Suprapubic skin (tissue), 4 donors: ENCODE measurements at places on chromosomes 3 and 15. TPM values are rescaled to one million over a fixed set of nuclear protein-coding genes. Genes with fewer than 3 reads are reported as not detected.

Gene PROK2
- total RNA-seq: not detected

Gene FBXW12
- total RNA-seq: not detected

Gene GREM1
- total RNA-seq: 3.6 TPM

Gene C3orf49
- not detected for total RNA-seq

Gene CCR3
- total RNA-seq: 1.5 TPM

Gene KBTBD13
- not detected for total RNA-seq

- DNase-seq: no peak
- no peaks in the 10 kb centered on the region for H3K36me3 ChIP-seq
- no peak overlapping the region for H3K27ac ChIP-seq
- H3K4me1 ChIP-seq: peaks cover 7% of the 10 kb centered on the region
Observed at GRCh38 chr3:34216711-34217335, 418.4 kb downstream of the PDCD6IP start.

GRCh38 chr3:100957261-100957986 lies 35.8 kb downstream of the ABI3BP start:
- no peaks in the 10 kb centered on the region for H3K36me3 ChIP-seq
- no peaks in the 10 kb centered on the region for H3K27me3 ChIP-seq
- peaks cover 9% of the 10 kb centered on the region for H3K4me1 ChIP-seq
- peak overlapping the region; percentile 71 for H3K27ac ChIP-seq
- no peak for DNase-seq

DNA sequence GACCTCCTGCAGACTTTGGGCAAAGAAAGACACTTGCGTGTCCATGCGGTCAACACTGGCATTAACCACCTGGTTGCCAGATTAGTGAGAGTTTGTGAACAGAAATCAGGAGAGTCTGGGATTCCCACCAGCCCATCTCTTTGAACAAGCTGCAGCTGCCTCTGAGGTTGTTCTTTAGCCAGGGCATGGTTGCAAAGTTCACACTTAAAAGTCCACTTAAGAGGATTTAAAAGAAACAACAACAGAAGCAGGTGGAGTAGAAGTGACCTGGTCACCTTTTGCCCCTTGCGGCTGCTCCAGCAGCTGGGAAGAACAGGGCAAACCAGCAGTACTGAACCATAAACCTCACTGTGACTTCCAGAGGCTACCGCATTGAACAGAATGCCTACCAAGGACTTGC lies 97.3 kb downstream of the FOXB1 start:
- H3K36me3 ChIP-seq: no peaks in the 10 kb centered on the region
- H3K27ac ChIP-seq: no peak overlapping the region
- H3K4me3 ChIP-seq: no peak overlapping the region
- H3K27me3 ChIP-seq: peaks cover 31% of the 10 kb centered on the region
- DNase-seq: no peak

GRCh38 chr3:186854954-186855353 lies 12.4 kb downstream of the ADIPOQ start:
- H3K4me1 ChIP-seq: no peaks in the 10 kb centered on the region
- no peak overlapping the region for H3K27ac ChIP-seq
- H3K4me3 ChIP-seq: no peak overlapping the region
- H3K36me3 ChIP-seq: no peaks in the 10 kb centered on the region
- no peak for DNase-seq
- H3K27me3 ChIP-seq: no peaks in the 10 kb centered on the region

- H3K36me3 ChIP-seq: no peaks in the 10 kb centered on the region
- H3K4me3 ChIP-seq: no peak overlapping the region
- no peak for DNase-seq
- no peaks in the 10 kb centered on the region for H3K27me3 ChIP-seq
Observed at GRCh38 chr3:4355401-4356219, 52.4 kb downstream of the SETMAR start.

GRCh38 chr3:153026026-153026425 lies 136.0 kb upstream of the RAP2B start:
- H3K4me1 ChIP-seq: peaks cover 2% of the 10 kb centered on the region
- no peak overlapping the region for H3K27ac ChIP-seq
- H3K27me3 ChIP-seq: no peaks in the 10 kb centered on the region
- no peak overlapping the region for H3K4me3 ChIP-seq
- no peaks in the 10 kb centered on the region for H3K36me3 ChIP-seq
- DNase-seq: no peak

DNA sequence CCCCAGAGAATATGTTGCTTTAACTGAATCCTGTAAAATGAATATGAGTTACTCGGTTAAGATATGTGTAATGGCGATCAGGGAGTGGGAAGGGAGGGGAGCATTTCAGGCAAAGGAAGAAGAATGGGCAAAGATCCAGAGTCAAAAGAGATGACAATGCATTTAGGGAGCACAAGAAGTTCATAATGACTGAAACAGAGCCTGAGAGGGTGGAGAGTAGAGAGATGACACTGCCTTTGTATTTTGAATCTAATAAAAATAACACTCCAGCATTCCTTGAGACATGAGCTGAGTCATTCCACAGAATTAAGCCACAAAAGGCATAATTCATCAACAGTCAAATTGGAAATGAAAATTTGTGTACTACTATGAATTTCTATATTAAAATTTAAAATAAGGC lies 105.3 kb upstream of the PEX5L start:
- H3K27ac ChIP-seq: no peak overlapping the region
- H3K36me3 ChIP-seq: no peaks in the 10 kb centered on the region
- H3K27me3 ChIP-seq: no peaks in the 10 kb centered on the region
- H3K4me3 ChIP-seq: no peak overlapping the region

DNA sequence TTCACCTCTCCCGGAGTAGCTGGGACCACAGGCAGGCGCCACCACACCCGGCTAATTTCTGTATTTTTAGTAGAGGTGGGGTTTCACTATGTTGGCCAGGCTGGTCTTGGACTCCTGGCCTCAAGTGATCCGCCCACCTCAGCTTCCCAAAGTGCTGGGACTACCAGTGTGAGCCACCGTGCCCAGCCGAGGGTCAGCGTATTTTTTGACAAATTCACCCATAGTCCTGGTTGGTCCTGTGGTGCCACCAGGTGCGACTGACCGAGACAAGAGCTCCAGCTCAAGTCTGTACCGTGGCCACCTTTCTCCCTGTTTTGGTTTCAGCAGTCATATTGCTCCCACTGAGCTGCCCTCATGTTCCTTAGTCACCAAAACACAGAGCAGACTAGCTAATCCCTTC lies 8.8 kb downstream of the SLC51A start:
- H3K27ac ChIP-seq: no peak overlapping the region
- no peak overlapping the region for H3K4me3 ChIP-seq
- no peaks in the 10 kb centered on the region for H3K36me3 ChIP-seq
- DNase-seq: no peak

DNA sequence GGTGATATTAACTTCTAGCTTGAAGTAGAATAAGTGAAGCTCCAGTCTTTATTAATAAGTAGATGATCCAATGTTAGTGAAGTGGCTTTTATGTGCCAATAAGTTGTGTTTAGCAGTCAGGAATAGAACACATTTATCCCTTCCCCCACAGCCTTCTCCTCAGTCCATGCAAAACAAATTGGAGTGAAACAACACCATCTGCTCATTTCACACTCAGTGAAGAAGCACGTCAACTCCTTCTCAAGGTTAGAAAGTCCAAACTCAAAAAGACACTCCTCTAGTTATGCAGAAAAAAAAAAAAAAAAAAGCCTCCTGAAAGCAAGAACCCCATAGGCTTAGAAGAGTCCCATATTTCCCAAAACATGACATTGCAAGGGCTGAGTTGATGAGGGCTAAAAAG lies 18.0 kb upstream of the NEO1 start:
- H3K4me3 ChIP-seq: no peak overlapping the region
- no peaks in the 10 kb centered on the region for H3K36me3 ChIP-seq
- H3K27ac ChIP-seq: no peak overlapping the region
- H3K27me3 ChIP-seq: no peaks in the 10 kb centered on the region
- no peaks in the 10 kb centered on the region for H3K4me1 ChIP-seq

DNA sequence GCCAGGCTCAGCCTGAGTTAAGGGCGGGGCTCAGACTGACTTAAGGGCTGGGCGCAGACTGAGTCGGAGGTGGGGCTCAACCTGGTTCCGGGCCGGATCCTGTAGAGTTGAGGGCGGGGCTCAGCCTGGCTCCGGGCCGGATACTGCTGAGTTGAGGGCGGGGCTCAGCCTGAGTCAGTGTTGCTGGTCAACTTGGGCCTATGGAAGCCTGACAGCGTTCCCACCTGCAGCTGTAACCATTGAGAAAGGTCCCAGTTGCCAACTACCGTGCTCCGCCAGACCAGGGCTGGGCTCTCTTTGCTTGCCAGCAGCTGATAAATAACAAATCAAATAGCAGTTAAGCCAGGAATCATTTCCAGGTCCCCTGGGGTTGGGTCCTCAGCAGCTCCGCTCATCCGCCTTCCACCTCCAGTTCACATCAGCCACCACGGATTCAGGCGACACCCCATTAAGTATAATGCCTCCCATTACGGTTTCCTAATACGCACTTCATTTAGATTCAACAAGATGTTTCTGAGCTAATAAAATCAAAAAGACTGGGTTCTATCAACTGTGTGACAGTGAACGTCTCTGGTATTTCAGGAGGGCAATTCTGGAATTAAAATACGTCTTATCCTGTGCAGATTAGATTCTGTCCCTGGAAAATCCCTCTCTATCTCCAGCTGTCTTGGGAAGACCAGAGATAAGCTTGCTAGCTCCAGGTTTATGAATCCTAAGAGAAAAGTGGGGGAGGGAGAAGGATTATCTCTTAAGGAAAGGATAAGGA lies 7.3 kb downstream of the GRIP2 start:
- H3K36me3 ChIP-seq: no peaks in the 10 kb centered on the region
- H3K27me3 ChIP-seq: peaks cover 2% of the 10 kb centered on the region
- peak overlapping the region; percentile 59 for H3K27ac ChIP-seq
- H3K4me3 ChIP-seq: no peak overlapping the region

DNA sequence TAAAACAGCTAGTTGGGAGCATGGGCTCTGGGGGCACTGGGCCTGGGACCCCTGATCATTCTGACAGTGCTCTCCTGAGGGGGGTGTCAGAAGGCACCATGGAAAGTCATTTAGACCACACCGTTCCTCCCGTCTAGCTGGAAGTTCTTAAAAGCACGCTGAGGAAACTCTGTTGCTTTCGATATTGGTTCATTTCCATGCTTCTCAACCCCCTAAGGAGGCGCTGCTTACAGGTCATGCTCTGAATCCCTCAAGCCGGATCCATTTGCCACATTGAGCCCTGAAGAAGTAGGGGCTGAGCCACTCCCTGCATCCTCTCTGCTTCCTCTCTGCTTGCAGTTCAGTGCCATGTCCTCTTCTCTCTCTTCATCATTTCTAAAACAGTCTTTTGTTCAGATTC lies 187.2 kb downstream of the CACNA2D3 start:
- no peak overlapping the region for H3K27ac ChIP-seq
- DNase-seq: no peak

- H3K4me3 ChIP-seq: no peak overlapping the region
- H3K27me3 ChIP-seq: no peaks in the 10 kb centered on the region
- peaks cover 30% of the 10 kb centered on the region for H3K4me1 ChIP-seq
- DNase-seq: peak; percentile 72
Observed at GRCh38 chr15:99425657-99426301, 140.0 kb upstream of the MEF2A start.

- no peaks in the 10 kb centered on the region for H3K27me3 ChIP-seq
- no peak overlapping the region for H3K4me3 ChIP-seq
- no peaks in the 10 kb centered on the region for H3K4me1 ChIP-seq
- DNase-seq: no peak
Observed at GRCh38 chr3:151560738-151561137, 99.9 kb upstream of the IGSF10 start.

- no peaks in the 10 kb centered on the region for H3K27me3 ChIP-seq
- H3K4me3 ChIP-seq: no peak overlapping the region
- peaks cover 4% of the 10 kb centered on the region for H3K4me1 ChIP-seq
- no peak for DNase-seq
- H3K36me3 ChIP-seq: no peaks in the 10 kb centered on the region
Observed at GRCh38 chr15:92636908-92637481, 18.6 kb downstream of the FAM174B start.

GRCh38 chr3:98726084-98726483 lies 37.1 kb upstream of the ST3GAL6 start:
- H3K27me3 ChIP-seq: no peaks in the 10 kb centered on the region
- no peak for DNase-seq
- H3K36me3 ChIP-seq: no peaks in the 10 kb centered on the region
- no peak overlapping the region for H3K27ac ChIP-seq
- no peak overlapping the region for H3K4me3 ChIP-seq

- no peaks in the 10 kb centered on the region for H3K36me3 ChIP-seq
- no peaks in the 10 kb centered on the region for H3K27me3 ChIP-seq
- H3K4me1 ChIP-seq: no peaks in the 10 kb centered on the region
- H3K4me3 ChIP-seq: no peak overlapping the region
Observed at GRCh38 chr3:189386739-189387138, 215.0 kb downstream of the TPRG1 start.

- no peaks in the 10 kb centered on the region for H3K36me3 ChIP-seq
- no peak overlapping the region for H3K4me3 ChIP-seq
- peak; percentile 59 for DNase-seq
- no peak overlapping the region for H3K27ac ChIP-seq
Observed at GRCh38 chr15:89486726-89487050, 9.7 kb downstream of the RHCG start.

DNA sequence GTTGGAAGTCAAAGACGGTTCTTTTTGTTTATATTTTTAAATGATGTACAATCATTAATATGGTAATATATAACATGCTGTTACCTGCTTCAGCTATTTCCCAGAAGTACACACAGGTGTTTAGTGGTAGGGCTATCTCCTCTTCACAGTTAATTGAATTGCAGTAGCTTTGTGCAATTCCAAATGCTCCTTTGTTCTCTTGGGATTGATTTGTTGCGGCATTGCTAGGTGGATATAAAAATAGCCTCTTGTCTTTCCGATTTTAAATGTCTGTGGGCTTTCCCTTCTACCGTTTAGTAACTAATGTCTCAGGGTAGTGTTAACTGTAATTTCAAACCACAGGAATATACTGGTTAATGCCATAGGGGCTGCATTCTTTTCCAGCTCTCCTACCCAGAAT lies 307.6 kb upstream of the SLITRK3 start:
- no peaks in the 10 kb centered on the region for H3K27me3 ChIP-seq
- H3K4me3 ChIP-seq: no peak overlapping the region
- no peak for DNase-seq
- no peaks in the 10 kb centered on the region for H3K36me3 ChIP-seq
- H3K27ac ChIP-seq: no peak overlapping the region

GRCh38 chr15:93020976-93021772 lies 67.8 kb downstream of the RGMA start:
- no peak for DNase-seq
- H3K27me3 ChIP-seq: no peaks in the 10 kb centered on the region
- H3K36me3 ChIP-seq: peaks cover 96% of the 10 kb centered on the region
- no peaks in the 10 kb centered on the region for H3K4me1 ChIP-seq
- no peak overlapping the region for H3K27ac ChIP-seq
- no peak overlapping the region for H3K4me3 ChIP-seq

GRCh38 chr3:121958801-121959200 lies 63.2 kb downstream of the ILDR1 start:
- no peak overlapping the region for H3K27ac ChIP-seq
- no peaks in the 10 kb centered on the region for H3K4me1 ChIP-seq
- H3K27me3 ChIP-seq: no peaks in the 10 kb centered on the region
- no peak for DNase-seq
- H3K36me3 ChIP-seq: no peaks in the 10 kb centered on the region
